Astrocyte of the hippocampus (primary cell): ENCODE measurements at places on chromosomes 5 and 9.

DNA sequence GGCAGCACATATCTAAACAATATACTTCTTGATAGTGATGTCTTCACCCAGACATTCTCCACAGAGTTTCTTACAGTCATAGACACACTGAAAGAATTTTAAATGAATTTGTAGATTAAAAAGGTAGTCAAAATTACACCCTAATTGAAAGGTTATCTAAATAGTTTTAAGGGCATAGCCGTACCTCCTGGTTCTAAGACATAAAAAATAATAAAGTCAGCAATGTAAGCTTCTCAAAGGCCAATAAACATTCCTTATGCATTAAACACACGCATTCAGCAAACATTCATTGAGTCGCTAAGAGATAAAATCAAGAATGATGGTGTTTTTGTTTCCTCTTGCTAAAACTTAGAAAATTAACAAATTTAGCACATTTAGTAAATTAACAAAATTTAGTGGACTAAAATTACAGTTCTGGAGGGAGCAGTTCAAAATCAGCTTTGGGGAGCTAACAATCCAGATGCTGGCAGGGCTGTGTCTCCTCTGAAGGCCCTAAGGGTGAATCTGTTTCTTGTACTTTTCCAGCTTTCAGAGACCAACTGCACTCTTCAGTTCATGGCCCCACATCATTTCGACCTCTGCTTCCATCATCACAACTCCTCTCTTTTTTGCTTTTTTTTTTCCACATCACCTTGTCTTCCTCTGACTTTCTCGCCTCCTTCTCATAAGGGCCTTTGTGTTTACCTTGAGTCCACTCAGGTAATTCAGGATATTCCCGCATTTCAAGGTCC is 516.5 kb downstream of the DNAH5 start:
- DNase-seq, result no peak

DNA sequence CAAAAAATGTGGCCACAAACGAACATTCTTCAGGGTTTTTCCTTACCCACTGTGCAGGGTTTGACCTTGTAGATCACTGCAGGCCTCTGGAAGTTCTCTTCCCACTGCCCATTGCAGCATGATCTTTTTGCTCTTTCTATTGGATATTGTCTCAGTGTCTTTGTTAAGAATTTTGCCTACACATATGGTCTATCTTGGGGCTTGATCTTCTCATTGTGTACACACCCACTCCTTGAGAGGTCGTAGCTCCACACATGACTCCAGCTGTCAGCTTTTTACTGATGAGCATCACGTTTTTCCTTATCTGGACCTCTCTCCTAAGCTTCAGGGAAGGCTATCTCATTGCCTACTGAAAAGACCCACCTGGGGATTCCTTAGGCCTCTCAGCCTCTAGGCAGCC is 3.0 kb upstream of the GLRX start:
- DNase-seq, result no peak

GRCh38 chr9:133752739-133753446 is 14.7 kb upstream of the SARDH start:
- no peak for DNase-seq

GRCh38 chr9:16869882-16870595 is 431 bp downstream of the BNC2 start:
- DNase-seq, result peak; percentile 55

GRCh38 chr5:154698763-154699162 is 56.4 kb upstream of the LARP1 start:
- no peak for DNase-seq

GRCh38 chr5:122773619-122774018 is 1.3 kb upstream of the SNX2 start:
- DNase-seq, result peak; percentile 48

- DNase-seq, result no peak
Measured at GRCh38 chr5:146203872-146204192, 427 bp downstream of the RBM27 start.

DNA sequence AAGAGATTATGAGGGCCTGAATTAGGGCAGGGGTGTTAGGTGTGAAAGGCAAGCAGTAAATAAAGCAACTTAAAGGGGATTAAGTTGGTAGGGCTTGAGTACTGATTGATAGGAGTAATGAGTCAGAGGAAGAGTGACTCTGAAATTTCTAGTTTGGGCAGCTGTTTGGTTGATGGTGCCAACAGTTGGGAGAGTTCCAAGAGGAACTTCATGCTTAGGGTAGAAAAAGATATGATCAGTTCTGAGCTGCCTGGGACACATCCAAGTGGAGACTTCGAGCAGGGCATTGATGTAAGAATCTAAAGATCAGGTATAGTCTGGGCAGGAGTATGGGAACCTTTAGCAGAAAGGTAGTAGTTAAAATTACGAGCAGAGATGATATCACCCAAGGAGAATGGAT is 10.2 kb downstream of the MAMDC2 start:
- peak; percentile 49 for DNase-seq

GRCh38 chr5:41559184-41559583 is 48.8 kb upstream of the PLCXD3 start:
- DNase-seq, result no peak

DNA sequence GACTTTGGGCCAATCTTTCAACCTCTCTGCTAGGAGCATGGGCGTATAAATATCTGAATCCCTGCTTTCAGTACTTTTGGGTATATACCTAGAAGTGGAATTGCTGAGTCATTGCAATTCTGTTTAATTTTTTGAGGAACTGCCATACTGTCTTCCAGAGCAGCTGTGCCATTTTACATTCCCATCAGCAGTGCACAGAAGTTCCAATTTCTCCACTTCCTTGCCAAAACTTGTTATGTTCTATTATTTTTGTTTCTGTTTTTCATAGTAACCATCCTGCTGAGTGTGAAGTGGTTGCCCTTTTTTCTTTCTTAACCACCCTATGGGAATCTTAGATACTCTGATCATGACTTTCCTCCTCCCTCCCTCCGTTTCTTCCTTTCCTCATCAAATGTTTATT is 11.1 kb upstream of the CCIN start:
- DNase-seq, result no peak

DNA sequence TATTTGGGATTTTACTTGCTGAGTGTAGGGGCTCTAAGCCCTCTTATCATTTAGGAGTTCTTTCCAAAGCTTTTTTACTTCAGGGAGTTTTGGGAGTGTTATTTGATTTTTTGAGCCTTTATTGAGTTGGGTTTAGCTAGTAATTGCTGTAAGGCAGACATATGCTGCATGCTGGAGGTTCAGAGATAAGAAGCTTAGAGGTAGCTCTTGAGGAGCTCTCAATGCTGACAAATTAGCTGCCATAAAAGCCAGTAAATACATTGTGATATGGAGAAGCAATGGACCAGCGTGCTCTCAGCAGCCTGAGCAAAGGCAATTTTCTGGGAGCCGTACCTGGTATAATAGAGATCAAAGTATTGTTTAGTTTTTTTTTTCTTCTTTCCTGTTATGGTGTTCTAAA is 11.6 kb downstream of the ARHGEF28 start:
- DNase-seq, result peak; percentile 9

DNA sequence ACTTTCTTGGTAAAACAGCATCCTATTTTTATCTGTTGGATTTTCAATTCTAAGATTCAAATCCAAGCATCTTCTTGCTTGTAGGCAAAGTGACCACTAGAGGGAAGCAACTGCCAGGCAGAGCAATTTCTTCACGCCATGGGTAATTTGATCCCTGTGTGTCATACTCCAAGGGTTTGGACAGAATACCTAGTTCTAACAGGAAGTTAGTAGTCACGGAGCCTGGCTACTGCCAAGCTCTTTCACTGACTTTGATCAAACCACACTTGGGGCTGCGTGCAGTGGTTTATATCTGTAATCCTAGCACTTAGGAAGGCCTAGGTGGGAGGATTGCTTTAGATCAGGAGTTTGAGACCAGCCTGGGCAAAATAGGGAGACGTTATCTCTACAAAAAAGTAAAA is 473.6 kb upstream of the TNC start:
- DNase-seq, result peak; percentile 98

GRCh38 chr9:110217656-110218099 is 9.7 kb upstream of the C9orf152 start:
- peak; percentile 54 for DNase-seq

- DNase-seq, result no peak
Measured at GRCh38 chr9:132040808-132041207, 38.9 kb downstream of the MED27 start.

GRCh38 chr9:114621975-114622609 is 11.0 kb downstream of the TMEM268 start:
- DNase-seq, result peak; percentile 80

GRCh38 chr5:170228762-170229435 is 3.9 kb upstream of the C5orf58 start:
- DNase-seq, result no peak

DNA sequence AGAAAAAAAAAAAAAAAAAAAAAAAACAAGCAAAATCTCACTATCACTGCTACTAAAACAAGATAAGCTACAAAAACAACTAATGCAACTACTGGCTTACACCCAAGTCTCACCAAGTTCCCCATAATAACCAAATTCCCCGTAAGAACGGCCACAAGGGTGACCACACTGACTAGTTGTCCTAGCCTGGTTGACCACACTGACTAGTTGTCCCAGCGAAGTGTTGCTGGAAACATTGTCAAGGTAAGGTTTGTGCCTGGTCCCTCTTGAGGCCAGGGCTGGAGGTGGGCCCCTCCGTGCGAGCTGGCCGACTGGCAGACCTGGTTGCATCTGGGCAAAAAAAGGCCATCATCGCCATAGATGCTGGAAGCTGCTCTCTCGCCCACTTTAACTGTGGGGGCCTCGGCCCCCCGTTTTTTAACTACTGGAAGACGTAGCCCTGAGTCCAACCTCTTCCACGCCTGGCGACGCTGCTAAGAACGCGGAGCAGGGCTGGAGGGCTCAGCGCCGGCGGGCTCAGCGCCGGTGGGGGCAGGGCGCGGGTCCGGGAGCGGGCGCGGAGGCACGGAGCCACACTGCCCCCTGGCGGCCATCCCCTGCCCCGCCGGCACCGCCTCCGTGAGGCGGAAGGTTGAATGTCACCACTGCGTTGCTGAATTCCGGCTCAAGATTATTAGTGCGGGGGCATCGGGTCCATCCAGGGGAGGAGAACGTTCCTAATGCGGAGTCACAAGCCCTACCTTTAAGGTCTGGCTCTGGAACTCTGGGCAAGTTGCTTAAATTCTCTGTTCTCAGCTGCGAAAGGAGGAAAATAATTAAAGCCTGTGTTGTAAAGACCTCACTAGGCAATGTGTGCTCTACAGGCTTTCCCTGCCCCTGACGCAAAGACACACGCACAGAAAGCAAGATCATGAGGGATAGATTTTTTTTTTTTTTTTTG is 84.0 kb downstream of the HSD17B3 start:
- DNase-seq, result peak; percentile 89

- DNase-seq, result no peak
Measured at GRCh38 chr5:154806176-154806575, 44.2 kb downstream of the FAXDC2 start.

DNA sequence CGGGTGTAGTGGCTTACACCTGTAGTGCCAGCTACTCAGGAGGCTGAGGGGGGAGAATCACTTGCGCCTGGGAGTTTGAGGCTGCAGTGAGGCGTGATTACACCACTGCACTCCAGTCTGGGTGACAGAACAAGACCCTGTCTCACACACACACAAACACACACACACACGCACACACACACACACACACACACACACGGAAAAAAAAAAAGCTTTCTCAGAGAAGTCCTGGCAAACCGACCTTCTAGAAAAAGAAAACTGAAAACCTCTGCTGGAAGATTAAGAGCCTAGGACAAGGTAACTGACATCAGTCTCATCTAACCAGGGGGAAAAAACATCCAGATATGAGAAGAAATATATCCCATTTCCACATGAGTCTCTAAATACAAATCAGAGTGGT is 140.3 kb upstream of the RETREG1 start:
- DNase-seq, result no peak

DNA sequence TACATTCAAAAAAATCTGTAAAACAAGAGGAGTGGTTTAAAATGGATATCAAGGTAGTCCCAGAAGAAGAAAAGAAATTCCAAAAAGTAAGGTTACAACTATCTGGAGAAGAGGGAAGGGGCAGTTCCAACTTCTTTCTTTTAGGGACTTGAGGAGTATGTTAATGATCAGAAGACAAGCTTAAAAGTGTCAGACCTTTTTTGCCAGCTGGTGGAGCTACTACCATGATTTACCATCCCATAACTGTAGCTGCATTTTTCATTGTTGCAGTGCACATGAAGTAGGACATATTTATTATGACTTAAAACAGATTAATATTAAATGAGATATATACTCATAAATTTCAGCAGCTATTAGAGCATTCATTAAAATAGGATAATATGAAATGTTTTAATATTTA is 158.5 kb upstream of the RGS7BP start:
- DNase-seq, result no peak

DNA sequence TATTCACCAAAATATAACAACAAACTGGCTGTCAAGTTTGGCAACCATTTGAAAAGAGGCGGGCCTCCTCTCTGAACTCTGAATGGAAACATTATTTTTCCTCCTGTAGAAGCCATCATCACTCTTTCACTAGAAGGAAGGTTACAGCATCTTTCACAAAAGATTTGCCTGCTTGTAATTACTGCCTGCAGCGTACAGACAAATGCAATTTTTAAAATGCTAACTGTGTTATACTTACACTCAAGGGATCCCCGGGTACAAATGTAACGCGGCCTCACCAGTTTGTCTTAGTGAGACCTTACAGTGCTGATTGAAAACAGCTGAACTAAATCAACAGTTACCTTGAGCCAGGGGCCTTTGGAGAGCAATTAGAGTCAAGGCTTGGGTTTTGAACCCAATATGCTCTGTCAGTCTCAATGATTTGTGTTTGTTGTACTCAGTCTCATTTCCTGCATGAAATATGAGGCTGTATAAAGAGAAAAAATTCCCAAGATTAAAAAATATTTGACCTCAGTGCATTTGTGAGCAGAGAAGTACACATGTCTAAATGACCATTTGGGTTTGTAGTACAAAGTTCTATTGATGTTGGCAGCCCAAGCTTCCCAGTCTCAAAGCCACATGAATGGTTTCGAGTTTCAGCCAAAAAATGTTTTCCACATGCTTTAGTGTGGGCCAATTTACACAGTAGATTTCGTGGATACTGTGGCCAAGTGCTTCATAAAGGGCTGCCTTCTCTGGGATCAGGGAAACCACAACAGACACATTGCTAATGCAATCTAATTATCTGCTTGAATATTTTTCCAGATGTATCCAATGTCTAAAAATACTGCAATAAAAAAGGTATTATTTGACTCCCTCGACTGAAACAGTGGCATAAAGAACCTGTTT is 500.0 kb downstream of the SPATA31D1 start:
- peak; percentile 96 for DNase-seq

DNA sequence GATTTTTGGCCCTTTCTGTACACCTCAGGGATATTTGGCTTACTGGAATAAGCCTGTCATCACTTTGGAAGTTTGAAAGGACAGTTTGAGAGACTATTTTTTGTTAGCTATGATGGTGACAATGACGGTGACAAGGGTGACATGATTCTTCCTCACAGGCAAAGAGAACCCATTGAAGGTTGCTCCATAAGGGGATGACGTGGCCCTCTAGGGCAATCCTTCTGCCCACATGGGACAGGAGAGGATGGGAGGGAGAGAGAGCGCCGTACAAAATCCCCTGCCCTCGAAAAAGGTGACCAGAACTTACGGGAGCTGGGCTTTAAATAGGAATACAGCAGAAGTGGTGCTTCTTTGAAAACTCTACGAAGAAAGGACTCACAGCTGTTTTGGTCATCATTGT is 22.6 kb downstream of the HRH2 start:
- DNase-seq, result no peak
